ENCODE measurements at places on chromosomes 7 and 10.

DNA sequence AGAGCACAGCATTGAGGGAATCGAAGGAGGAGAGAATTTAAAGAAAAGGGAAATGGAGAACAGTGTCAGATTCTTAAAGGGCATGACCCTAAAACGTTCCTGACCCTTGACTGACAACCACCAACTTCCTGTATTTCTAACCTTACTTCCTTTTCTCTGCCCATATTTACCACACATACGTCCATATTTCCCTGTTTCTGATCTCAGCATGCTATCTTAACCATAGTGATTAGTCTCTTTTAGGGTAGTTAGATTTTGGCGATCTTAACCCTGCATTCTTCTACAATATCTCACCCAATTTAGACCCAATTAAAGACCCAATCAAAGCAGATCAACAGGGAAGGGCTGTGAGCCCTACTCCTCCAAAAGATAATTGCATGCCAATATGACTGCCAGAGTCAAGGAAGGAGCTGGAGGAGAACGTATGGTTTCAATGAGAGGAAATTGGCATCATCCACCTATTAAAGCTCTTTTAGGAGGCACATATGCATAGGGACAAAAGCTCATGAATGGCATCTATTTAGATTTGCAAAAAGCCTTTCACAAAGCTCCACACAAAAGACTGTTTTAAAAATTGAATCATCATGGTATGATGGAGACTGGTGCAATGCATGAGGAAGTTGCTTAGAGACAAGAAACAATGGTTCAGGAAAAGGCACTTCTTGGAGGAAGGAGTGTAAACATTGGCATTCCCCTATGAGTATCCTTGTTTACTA is 49.0 kb upstream of the ARHGAP12 start:
- DNase-seq: no peak

GRCh38 chr10:78438907-78439809 is 405.5 kb downstream of the RPS24 start:
- DNase-seq: no peak

DNA sequence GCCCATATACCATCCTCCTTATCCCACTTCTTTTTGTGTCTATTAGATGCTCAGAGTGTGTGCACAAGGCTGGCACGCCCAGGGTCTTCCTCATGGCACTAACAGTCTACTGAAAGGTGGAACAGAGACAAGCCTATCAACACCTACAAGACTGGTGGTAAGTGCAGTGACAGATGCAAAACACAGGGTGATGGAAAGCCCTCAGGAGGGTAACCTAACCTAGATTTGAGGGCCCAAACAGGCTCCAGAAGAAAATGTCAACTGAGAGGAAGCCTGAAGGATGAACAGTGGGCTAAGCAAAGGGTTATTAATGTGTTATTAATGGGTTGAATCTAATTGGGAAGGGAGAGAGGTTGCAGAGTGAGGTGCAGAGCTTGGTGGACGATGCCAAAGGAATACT is 1.2 kb upstream of the FAS start:
- no peak for DNase-seq

GRCh38 chr10:132548106-132548823 is 10.7 kb downstream of the INPP5A start:
- DNase-seq: no peak

- DNase-seq: no peak
Observed at GRCh38 chr7:152663931-152664330, 12.0 kb downstream of the XRCC2 start.

DNA sequence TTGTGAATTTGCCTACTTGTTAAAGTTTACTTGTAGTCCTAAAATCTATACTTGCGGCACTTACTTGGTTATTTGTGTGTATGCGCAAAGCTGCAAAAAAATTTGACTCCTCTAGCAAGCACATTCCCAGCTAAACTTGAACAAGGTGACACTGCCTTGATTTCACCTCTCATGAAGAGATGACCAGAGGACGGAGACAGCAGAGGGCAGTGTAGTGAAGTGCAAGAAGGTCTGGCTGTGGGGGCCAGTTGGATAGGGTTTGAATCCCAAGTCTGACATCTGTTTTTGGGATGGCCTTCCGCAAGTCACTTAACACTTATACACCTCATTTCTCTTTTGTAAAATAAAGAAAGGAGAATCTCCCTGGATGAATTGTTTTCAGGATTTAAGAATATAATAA is 15.7 kb downstream of the SLK start:
- no peak for DNase-seq

- no peak for DNase-seq
Observed at GRCh38 chr10:36759141-36759805, 366.1 kb upstream of the ANKRD30A start.

DNA sequence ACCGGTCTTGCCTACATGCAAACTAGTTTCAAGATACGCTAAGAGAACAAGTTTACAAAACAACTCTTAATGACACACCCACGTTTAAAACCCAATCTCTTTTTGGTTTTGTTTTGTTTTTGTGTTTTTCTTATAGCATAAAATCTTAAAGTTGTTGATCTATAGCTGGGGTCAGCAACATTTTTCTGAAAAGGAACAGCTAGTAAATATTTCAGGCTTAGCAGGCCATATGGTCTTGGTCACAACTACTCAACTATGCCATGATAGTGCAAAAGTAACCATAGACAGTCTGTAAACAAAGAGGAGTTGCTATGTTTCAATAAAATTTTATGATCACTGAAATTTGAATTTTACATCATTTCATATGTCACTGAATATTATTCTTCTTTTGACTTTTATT is 327.4 kb downstream of the AGMO start:
- DNase-seq: no peak

- DNase-seq: no peak
Observed at GRCh38 chr10:10392511-10392910, 625.2 kb upstream of the CELF2 start.

DNA sequence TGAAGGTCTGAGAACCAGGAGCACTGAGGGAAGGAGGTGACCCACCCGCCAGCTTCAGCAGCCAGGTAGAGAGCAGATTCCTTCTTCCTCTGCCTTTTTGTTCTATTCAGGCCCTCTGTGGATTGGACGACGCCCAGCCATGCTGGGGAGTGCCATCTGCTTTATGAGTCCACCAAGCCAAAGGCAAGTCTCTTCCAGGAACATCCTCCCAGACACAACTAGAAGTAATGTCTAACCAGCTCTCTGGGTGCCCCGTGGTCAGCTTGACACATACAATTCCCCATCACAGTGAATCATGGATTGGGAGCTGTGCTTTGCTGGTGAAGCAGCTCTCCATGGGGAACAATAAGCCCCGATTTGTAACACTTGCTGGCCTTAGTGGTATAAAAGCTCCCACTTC is 125.2 kb downstream of the CCDC3 start:
- DNase-seq: no peak

- no peak for DNase-seq
Observed at GRCh38 chr7:1291357-1291689, 58.7 kb downstream of the UNCX start.

DNA sequence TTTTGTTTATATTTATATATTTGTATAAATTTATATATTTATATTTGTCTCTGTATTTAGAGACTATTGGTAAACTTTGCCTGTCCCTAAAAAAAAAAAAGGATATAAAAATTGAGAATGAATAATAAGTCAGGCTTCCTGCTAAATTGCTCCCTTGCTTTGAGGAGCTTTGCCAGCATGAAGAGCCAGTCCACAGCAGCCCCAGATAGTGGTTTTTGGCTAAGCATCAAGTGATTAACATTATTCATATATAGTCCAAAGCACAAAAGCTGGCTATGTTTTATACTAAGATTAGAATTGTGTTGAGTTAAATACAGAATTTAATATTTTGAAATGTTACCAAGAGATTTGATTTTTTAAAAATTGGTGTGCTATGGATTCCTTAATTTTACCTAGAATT is 264.9 kb upstream of the FERD3L start:
- DNase-seq: no peak

DNA sequence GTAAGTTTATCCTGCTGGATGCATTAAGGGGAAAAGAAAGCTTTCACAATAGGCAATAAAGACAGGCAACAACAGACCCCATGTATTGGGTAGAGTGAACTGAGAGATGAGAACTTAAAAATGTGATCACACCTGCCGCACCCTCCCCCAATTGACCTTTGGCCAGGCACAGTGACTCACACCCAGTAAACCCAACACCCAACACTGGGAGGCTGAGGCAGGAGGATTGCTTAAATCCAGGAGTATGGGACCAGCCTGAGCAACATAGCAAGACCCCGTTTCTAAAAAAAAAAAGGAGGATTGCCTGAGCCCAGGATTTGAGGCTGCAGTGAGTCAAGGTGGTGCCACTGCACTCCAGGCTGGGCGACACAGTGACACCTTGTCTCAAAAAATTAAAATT is 86.9 kb downstream of the MPP7 start:
- no peak for DNase-seq

DNA sequence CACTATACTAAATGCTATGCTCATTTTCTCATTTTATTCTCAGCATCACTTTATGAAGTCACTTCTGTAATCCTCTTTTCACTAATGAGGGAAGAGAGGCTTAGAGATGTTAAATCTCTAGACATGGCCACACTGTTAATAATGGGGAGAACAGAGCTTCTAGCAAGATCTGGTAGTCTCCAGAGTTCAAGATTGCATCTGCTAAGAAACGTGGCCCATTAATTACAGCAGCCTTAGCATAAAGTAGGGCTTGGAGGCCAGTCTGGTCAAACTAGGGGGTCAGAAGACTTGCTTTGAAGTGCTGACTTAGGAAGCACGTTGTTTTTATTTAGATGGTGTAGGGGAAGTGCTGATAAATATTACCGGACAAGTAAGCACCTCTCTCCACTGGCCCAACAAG is 29.3 kb downstream of the ARL4A start:
- no peak for DNase-seq

GRCh38 chr7:128081351-128081750 is 50.1 kb upstream of the LRRC4 start:
- DNase-seq: no peak

DNA sequence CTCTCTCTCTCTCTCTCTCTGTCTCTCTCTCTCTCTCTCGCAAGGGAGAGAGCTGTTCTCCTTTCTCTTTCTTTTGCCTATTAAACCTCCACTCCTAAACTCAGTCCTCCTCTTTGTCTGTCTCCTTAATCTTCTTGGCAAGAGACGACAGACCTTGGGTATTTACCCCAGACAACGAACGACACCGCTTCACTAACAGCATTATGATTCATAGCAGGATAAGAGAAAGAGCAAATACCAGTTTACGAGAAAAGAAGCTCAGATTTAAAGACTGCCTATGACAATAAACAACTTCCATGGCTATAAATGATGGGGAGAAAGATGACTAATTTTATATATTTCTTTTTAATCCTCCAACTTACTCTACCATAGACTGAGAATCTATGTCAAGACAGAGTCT is 1396.5 kb upstream of the CELF2 start:
- no peak for DNase-seq

DNA sequence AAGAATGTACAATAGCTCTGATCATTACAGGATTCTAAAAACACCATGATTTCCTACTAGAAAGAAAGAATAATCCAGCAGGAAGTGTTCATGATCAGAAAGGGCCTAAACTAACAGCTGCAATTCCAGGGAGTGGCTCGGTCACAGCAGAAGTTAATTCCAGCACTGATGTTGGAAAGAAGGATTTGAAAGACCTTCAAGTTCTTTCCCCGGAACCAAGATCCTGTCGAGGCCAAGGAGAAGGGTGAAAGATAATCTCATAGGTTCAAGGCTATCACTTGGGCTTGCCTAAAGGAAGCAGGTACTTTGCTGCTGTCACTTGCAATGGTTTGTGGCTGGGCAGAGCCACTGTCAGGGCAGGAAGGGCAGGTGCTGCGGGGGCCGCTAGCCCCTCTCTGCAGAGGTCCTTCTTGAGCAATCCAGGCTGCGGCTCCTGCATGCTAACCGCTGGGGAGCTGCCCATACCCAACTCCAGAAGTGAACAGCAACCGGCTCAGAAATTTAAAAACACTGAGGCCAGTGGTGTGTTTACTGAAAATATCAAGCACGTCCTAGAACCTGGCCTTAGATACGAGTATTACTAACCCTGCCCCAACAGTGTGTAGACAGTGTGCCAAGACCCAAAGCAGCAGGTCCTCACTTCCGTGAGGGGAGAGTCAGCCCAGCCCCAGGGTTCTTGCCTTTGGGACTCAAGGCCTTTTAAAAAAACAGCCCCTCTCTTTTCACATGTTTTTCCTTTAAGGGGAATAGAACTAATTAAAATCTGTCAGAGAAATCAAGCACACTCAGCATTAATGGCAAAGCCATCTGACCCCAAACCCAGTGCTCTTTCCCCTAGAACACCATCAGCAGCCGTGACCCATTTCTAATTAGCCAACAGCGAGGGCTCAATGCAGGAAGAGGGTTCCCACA is 76.8 kb downstream of the VIPR2 start:
- DNase-seq: no peak

- no peak for DNase-seq
Observed at GRCh38 chr10:94428766-94429707, 26.7 kb downstream of the TBC1D12 start.

DNA sequence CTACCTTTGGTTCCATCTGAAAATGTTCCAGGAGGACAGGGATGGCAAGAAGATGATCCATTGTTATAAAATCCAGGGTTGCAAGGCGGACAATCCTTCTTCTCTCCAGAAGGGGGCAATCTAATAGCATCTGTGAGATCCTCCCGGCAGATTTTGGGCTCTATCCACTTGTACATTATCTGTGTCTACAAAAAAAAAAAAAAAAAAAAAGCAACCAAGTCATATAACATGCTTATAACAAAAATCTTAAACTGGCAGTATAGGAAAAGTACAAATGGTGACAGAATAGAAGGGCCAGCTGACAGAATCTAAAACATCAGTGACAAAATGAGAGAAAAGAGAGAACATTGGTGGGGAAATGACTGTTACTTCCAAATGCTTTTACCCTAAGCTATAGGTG is 132.7 kb downstream of the ELAPOR2 start:
- DNase-seq: no peak

GRCh38 chr7:22320416-22320815 is 36.5 kb downstream of the RAPGEF5 start:
- DNase-seq: no peak

DNA sequence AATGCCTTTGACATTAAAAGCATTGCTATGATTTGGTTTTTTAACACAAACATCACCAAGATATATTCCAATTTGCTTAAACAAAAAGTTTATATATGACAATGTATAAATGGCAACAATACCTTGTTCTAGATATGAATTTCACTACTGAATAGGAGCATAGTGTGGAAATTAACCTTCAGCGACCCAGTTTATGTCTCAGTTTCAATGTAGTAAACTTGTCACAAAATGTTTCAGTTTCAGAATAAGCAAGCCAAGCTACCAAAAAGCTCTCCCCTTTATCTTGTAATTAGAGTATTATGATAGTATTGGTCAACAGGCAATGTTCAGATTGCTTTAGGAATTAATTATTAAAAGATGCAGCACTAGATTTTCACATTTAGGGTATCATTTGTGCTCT is 99.6 kb upstream of the PCDH15 start:
- no peak for DNase-seq

DNA sequence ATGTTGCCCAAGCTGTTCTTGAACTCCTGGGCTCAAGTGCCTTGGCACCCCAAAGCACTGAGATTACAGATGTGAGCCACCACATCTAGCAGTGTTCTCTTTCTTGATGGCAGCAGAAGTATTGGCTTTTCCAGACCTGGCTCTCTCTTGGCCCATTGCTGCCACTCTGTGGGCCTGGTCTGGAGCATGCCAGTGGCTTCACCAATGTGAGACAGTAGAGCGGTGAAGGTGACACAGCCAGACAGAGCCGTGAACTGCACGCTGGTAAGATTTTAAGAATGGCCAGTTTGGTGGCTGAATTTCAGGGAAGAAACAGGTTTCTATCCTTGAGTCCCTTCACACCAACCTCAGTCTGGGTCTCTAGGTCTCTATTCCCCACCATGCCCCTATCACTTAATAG is 552.7 kb upstream of the NRP1 start:
- DNase-seq: no peak
